ENCODE measurements at places on chromosomes 1 and 21.

GRCh38 chr1:113255720-113256347 lies 134.5 kb upstream of the MAGI3 start:
- no peak for DNase-seq

- no peak for DNase-seq
Measured at GRCh38 chr1:14997646-14998276, 155.8 kb upstream of the TMEM51 start.

- peak; percentile 78 for DNase-seq
Measured at GRCh38 chr1:225474986-225475820, 47.4 kb upstream of the LBR start.

- DNase-seq: no peak
Measured at GRCh38 chr1:213381572-213382084, 330.6 kb downstream of the RPS6KC1 start.

- no peak for DNase-seq
Measured at GRCh38 chr1:15028102-15028501, 125.4 kb upstream of the TMEM51 start.

DNA sequence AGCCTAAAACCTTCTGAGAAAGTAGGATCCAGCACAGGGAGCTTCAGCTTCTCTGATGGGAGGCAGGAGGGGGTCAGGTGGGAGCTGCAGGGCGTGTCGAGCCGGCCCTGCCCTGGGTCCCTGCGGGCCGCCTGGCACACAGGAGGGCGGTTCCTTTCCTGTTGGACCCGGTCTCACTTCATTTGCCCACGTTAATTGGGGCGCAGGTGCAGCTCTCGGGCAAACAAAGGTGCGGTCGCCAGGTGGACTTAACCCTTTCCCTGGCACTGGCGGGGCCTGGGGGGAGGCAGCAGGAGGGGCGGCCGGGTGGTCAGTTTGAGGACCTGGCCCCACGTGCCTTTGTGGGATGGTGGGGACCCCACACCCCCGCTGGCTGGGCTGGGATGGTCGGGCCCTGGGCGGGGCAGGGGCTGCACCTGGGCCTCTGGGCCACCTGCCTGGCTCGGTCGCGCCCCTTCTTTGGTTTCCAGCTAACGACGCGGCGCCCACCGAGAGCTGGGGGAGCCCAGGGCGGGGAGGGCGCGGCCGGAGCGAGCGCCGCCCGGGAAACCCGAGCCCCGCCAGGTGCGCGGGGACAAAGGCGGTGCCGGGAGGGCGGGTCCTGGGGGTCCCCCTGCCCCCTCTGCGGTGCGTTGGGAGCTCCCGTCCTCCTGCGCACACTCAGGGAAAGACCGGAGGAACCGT lies 20.8 kb upstream of the C1orf159 start:
- peak; percentile 31 for DNase-seq

GRCh38 chr21:14617871-14618270 lies 71.8 kb upstream of the SAMSN1 start:
- DNase-seq: no peak

DNA sequence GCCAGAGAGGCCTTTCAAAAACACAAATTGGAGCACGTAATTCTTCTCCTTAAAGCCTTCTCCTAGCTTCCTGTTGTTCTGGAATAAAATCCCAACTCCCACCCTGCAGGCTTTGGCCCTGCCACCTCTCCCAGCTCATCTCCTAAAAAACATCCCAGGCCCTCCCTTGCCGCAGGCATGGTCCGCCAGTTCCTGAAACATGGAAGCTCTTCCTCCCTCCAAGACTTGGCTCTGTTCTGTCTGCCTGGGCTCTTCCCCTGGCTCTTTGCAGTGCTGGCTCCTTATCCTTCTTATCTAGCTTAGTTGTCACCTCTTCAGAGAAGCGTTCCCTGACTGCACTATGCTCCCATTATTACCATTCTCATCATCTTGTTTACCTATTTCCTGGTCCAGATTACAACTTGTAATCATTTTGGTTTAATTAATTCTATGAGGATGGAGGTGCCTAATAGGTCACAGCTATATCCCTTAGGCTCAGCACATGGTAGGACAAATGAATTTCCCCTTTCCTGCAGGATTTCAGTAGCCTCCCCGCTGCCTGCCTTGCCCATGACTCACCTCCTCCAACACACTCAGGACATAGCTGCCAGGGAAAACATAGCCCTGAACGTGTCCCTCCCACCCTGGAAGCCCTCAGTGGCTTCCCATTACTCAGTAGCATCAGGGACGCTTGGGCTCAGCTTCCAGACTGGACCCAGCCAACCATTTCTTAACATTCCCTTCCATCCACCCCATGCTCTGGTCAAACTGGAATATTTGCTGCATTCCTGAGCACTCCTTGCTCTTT lies 15.7 kb upstream of the IGSF21 start:
- DNase-seq: no peak

DNA sequence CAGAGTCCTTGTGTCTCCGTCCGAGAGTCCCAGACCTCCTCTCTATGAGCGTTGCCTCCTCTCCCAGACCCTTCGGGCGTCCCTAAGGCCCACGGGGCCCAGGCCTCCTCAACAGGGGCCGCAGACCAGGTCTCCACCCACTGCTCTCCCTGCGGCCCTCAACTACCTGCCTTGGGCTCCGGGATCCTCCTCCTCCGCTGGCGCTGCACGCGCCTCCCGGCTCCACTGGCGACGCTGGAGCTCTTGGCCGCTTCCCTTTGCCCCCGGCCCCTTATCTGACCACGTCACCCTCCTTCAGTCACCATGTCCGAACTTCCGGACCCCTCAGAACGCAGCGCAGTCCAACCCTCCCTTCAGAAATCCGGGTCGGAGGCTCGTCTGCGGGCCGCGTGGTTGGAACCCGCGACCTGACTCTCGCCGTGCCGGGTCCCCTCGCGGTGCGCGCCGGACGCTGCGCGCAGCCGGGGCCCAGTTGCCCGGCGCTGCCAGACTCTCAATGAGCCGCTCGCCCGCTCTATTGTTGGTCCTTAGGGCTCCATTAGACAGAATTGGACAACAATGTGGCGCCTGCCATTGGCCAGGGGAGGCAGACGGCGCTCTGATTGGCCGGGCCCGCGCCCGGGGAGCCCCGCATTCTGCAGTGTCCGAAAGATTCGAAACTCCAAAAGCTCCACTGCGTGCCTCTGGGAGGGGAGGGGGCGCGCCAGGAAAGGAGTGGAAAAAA lies at the start of gene DMRTA2:
DMRTA2 (minus strand) TSS at position 498 of the 724 bp plus-strand sequence. CDS start 1,907 bp downstream, outside the sequence.
- DNase-seq: no peak

DNA sequence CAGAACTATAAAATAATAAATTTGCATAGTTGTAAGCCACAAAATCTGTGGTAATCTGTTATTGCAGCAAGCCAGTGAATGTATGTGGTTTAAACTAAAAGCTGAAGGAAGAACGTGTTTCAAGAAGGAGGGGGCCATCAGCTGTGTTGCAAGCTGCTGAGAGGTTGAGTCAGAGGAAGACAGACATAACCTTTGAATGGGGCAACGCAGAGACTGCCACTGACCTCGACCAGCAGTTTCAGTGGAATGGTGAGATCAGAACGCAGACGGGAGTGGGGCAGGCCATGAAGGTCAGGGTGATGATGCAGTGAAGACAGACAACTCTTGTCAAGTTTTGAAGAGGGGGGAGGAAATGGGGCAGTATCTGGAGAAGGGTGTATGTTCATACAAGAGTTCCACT lies 23.2 kb upstream of the QSOX1 start:
- DNase-seq: no peak

GRCh38 chr1:208520438-208521099 lies 276.4 kb upstream of the PLXNA2 start:
- no peak for DNase-seq

DNA sequence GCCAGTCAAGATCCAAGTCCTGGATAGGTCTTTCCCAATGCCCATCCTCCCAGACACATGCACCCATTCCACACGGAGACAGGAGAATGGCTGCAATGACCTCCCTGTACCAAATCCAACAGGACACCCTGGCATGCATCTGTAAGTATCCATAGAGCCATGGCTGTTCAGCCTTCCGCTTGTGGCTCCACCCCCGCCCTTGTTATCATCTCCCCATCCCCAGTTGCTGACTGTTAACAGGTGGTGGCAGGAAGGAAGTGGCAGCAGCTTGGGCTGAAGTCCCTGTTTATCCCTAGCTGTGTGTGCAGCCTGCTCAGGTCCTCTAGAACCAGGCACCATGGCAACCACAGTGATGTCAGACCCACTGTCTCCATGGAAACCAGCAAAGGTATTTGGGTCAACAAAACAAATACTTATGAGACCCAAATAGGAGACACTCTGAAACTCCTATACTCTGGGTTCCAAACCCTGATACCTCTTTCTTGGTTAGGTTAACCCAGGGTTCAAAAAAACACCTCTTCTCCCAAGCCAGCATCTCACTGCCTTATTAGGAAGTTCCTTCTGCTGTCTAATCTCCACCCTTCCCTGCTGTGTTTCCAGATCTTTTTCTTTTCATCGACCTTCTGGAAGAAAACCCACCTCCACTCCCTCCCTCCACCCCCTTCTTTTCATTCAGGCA lies 721 bp downstream of the PBXIP1 start:
- DNase-seq: peak; percentile 91

- DNase-seq: no peak
Measured at GRCh38 chr1:211975152-211975941, 60.0 kb downstream of the INTS7 start.

DNA sequence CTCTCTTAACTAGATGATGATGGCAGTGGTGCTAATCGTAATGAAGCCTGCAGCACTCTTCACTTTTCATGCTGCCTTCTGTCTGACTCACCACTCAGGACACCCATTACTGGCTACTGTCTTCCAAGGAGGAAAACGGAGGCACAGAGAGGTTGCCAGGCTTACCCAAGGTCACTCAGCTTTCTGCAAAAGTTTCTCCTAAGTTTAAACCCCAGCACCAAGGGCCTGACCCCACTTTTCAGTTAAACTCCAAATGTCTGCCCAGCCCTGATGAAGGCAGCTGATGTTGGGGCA lies 78.1 kb upstream of the RUNX3 start:
- DNase-seq: no peak

- DNase-seq: no peak
Measured at GRCh38 chr1:67627906-67628305, 57.1 kb upstream of the GADD45A start.

- DNase-seq: no peak
Measured at GRCh38 chr1:183652107-183652506, 1.0 kb downstream of the APOBEC4 start.

DNA sequence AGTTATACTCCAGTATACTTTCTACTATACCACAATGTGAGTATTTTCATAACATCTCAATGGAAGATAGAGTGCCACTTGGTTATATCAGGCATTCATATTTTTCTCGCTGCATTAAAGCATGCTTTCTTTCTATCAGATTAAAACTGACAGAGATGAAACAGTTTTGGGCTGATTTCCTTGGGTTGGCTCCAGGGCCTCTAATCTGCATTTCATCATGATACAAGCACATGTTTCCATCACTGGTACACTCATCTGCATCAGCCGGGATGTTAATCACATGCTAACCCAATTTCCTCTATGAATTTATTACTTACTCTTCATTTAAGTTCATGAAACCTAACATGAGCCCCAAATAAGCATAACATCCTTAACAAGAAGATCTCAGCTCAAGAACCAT lies 289.0 kb upstream of the DAB1 start:
- DNase-seq: no peak

DNA sequence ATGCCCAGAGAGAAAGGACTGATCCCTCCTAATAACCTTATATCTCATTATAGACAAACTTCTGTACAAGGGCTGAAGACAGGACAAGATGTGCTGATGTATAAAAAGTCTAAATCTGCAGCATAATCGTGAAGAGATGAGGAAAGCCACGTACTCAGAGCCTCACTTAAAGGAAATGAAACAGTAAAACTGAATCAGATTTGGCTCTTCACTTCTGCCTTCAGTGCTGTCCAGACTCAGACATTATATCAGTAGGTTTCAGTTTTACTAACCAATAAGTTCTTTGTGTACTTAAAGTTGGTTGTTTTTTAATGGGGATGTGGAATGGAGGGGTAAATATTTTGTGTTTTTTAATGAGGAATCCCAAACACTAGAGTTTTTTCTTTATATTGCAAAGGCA lies 45.3 kb upstream of the RGS1 start:
- DNase-seq: no peak

DNA sequence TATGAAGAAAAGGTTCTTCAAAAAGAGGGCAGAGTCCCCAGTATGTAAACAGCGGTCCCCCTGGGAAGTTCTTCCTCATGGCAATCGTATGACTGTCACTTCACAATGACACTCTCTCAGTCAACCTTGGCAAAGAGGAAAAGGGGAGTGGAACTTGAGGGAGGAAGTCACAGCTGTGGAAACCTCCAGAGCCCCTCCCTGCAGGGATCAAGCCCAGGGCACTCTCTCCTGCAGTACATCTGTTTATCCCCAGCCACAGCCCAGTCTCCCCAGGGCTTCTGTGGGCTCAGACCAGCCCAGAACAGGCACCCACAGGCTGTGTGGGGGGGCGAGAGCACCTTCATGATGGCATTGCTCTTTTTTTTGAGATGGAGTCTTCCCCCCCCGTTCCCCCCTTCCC lies 2.0 kb downstream of the ATP13A2 start:
- DNase-seq: no peak

DNA sequence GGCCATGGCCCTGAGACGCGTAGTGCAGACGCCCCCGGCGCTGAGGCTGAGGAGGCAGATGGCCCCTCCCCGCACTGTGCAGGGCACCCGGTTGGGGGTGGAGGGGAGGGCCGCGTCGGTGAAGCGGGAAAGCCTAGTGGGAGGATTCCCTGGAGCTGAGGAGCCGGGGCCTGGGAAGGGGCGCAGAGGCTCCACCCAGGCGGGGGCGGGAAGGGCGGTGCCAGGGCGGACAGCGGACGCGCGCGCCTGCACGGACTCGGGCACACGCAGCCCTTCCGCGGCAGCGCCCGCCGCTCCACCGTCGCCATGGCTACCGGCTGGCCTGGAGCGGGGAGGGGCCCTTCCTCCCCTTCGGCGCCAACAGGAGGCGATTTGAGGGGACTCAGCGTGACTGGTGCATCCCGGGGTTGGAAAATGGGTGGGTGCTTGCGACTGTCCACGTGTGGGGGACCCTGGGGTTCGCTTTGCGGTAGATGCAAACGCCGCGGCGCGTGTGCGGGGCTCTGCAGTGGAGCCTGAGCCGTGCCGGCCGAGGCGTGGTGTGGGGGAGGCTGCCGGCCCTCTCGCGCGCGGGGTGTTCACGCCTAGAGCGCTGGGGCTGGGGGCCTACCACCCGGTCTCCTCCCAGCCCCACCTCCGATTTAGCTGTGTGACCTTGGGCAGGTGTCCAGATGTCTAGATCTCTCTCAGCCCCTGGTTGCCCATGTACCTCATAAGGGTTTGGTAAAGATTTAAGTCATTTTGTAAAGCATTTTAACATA lies 35.1 kb downstream of the PTPRF start:
- peak; percentile 29 for DNase-seq

GRCh38 chr1:60088620-60089155 lies 15.1 kb upstream of the C1orf87 start:
- DNase-seq: no peak

DNA sequence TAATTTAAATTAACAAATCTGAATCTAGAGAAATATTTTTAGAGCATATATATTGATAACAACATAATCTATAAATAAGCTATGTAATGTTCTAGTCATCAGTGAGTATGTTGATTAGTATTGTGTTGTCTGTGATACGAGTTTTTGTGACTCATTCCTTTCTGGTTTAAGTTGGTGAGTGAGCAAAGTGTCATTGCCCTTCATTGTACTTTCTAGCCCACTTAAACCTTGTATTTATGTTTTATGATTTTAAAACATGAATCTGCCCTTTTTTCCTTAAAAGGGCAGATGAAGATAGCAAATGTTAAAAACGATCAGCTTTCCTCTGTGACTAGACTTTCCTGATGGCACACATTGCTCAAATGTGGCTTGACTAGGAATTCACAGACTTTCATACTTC lies 38.5 kb downstream of the MACO1 start:
- no peak for DNase-seq
